ENCODE measurements at places on chromosomes 4 and X. TPM values are rescaled to one million over a fixed set of nuclear protein-coding genes. Genes with fewer than 3 reads are reported as not detected.

SAGE1 gene
- total RNA-seq, result not detected

TMEM154 gene
- 28.5 TPM for total RNA-seq

SPOCK3 gene
- total RNA-seq, result not detected

PLXNB3 gene
- total RNA-seq, result 0.47 TPM

HPGD gene
- 8.1 TPM for total RNA-seq

RGN gene
- not detected for total RNA-seq

GRCh38 chr4:14249226-14249625 is 621.7 kb upstream of the BOD1L1 start:
- DNase-seq, result no peak

- no peak for DNase-seq
Measured at GRCh38 chr4:132660181-132660580, 488.9 kb upstream of the PCDH10 start.

- peak; percentile 31 for DNase-seq
Measured at GRCh38 chrX:1673337-1673736, 58.5 kb downstream of the ASMT start.

GRCh38 chr4:149785696-149786431 is 29.8 kb downstream of the IQCM start:
- no peak for DNase-seq

DNA sequence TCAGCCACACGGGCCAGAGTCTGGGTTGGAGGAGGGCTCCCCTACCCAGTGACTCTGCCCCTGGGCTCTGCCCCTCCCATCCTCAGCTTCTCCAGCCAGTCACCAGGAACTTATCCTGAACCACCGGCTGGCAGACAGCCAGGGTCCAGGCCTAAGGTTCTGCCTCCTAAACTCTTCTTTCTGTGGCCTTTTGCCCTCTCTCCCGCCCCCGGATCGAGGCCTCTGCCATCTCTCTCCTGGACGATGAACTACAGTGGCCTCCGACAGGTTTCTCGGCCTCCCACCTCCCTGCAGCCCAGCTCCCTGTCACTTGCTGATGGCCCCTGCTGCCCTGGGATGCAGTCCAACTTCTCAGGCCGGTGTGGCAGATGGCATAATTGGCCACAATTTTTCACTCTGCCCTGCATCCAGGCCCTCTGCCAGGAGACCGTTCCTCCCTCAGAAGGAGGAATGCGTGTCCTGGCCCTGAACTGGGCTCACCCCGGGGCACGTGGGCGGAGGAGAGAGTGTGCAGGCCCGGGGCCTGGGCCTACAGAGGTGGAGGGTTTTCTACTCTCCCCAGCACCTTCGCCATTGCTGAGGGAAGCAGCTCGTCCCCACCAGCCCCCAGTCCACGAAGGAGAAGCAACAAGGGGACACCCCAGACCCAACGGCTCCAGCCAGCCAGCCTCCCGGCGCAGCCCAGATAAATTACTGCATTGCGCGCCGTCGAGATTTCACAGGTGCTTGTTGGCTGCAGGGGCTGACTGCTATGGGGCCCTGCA is 81.9 kb upstream of the LRPAP1 start:
- DNase-seq, result no peak

DNA sequence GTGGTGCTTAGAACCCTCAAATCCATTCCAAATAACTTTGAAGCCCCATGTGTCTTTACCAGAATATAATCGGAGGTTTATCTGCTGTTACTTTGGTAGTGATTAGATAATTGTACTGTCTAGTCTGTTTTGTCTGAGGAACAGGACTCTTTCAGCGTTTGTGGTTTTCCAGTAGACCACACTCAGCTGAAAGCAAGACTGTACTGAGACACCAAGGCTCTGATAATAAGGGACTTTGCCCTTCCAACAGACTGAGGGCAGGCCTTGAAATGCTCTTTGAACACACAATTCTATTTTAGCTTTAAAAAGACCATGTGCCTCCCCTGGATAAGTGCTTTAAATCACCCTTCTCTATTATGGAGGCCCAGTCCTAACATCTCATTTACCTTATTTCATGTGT is 76.1 kb downstream of the KLHL8 start:
- DNase-seq, result no peak

GRCh38 chrX:57929373-57929772 is 19.1 kb upstream of the ZXDA start:
- DNase-seq, result no peak

- DNase-seq, result no peak
Measured at GRCh38 chrX:68999356-68999755, 165.9 kb downstream of the PJA1 start.

- no peak for DNase-seq
Measured at GRCh38 chr4:48766131-48766792, 13.8 kb downstream of the FRYL start.

GRCh38 chr4:125551466-125551865 is 236.7 kb downstream of the FAT4 start:
- DNase-seq, result no peak

DNA sequence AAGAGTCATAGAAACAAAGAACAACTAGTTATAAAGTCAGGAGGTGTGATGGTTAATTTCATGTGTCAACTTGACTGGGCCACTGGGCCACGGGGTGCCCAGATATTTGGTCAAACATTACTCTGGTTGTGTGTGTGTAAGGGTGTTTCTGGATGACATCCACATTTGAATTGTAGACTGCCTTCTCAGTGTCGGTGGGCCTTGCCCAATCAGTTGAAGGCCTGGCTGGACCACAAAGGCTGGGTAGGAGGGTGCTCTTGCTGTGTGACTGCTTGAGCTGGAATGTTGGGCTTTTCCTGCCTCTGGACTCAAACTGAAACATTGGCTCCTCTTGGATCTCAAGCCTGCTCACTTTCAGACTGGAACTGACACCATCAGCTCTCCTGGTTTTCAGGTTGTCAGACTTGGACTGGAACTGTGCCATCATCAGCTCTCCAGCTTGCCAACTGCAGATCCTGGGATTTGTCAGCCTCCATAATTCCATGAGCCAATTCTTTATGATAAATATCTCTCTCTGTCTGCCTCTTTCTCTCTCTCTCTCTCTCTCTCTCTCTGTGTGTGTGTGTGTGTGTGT is 41.4 kb downstream of the CLDN34 start:
- no peak for DNase-seq

- DNase-seq, result no peak
Measured at GRCh38 chr4:123606946-123607542, 210.4 kb downstream of the SPRY1 start.

DNA sequence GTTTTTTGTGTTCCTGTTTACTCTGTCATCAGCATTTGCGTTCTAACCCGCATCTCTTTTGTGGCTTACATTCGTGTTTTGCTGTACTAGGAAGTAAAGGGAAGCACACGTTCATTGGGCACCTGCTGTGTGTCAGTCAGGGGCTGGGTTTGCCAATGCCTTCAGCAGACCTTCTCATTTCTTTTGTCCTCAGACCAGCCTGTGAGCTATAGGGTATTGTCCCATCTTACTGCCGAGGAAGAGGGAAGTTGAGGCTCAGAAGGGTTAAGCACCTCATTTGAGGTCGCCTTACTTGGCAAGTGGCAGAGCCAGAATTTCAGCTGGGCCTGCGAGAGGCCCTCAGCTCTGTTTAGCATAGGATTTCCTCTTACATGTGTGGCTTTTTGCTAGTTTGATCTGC is 8.7 kb downstream of the TBC1D14 start:
- no peak for DNase-seq

DNA sequence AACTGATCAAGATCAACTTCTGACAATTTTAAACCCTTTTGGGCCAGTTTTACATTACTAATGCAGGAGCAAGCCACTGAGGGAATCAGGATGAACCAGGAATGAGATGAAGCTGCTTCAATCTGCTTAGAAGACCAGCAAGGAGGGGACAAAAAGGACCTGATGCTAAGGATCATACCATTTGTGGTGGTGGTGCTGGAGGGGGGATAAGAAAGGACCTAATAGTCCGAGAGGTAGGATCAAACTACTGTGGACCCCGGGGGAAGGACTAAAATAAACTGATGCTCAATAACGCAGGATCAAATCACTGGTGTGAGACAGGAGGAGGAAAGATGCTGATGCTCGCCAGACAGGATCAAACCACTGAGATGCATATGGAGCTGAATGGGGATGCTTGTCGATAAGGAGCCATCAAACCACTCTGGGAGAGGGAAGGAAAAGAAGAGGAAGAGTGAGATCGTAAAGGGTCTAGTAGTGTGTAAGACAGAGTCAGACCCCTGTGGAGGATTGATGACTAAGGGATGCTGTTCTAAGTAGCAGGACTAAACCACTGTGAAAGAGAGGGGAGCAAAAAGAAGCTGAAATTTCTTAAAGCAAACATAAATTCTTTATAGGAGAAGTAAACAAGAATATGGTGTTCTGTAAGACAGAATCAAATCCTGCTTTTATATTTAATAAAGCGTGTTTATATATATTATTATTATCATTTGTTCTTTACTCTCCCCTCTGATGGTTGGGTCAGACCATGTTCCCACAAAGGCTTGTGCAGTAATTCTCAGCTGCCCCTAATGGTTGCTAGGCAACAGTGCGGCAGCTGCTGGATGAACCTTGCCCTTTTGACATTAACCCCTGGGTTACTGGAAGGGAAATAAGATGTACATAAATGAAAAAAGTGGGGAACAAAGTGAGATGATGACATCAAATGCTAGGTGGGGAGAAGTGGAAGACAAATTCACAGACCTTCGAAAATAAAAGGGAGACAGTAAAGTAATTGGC is 432.5 kb upstream of the FGF16 start:
- DNase-seq, result no peak

DNA sequence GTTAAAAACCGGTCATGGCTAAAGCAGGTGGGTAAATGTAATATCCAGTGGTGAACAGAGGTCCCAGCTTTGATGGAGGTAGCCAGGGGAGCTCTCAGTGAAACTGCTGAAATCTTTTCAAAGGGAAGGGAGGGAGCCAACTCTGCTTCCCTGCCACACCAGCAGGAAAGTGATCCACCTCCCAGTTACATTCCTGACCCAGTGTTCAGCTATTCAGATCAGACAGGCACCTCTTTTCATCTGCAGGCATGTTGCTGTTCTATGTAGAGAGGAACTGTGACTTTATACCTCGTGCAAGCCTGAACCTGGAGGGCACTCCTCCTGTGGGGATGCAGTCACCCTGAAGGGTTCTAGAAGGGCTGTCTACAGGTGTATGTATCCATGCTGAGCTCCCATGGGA is 37.6 kb downstream of the DCLK2 start:
- no peak for DNase-seq

- no peak for DNase-seq
Measured at GRCh38 chr4:100728861-100729260, 211.0 kb upstream of the EMCN start.

DNA sequence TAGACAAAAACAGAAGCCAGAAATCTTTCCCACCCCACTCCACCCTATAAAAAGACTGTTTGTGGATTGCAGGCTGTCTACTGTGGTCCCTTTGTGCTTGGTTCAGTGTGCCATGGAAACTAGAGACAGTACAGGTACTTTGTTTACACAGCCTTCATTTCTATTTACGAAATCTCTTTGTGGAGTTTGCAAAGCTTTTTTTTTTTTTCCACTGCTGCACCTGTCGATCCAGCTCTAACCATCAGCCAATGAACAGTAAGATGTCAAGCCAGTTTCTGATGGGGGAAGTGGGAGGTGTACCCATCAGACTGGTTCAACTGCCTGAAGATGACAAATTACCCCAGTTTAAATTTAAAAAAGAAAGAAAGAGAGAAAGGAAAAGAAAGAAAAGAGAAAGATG is 20.2 kb upstream of the LRBA start:
- DNase-seq, result no peak

- DNase-seq, result no peak
Measured at GRCh38 chr4:161937596-161937995, 226.2 kb downstream of the FSTL5 start.

GRCh38 chr4:89067417-89067816 is 10.4 kb upstream of the FAM13A start:
- DNase-seq, result no peak

DNA sequence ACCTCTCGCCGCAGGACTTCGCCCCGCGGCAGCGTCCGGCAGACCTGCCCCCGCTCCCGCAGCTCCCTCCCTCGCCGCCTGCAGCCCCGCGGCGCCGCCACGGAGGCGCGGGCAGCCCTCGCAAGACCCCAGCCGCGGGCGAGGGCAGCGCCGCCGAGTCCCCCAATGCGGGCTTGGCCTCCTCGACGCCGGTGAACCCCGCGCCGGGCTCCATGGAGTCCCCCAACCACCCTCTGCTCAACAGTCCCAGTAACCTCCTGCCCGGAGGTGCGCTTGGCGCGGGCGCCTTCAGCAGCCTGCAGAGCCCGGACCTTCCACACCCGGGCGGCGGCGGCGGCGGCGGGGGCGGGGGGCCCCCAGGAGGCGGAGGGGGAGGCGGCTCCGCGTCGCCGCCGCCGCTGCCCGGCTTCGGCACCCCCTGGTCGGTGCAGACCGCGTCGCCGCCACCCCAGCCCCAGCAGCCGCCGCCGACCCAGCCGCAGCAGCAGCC is 1.2 kb downstream of the CPEB2 start:
- peak; percentile 34 for DNase-seq

- DNase-seq, result no peak
Measured at GRCh38 chr4:71162386-71162785, 168.9 kb downstream of the DCK start.

DNA sequence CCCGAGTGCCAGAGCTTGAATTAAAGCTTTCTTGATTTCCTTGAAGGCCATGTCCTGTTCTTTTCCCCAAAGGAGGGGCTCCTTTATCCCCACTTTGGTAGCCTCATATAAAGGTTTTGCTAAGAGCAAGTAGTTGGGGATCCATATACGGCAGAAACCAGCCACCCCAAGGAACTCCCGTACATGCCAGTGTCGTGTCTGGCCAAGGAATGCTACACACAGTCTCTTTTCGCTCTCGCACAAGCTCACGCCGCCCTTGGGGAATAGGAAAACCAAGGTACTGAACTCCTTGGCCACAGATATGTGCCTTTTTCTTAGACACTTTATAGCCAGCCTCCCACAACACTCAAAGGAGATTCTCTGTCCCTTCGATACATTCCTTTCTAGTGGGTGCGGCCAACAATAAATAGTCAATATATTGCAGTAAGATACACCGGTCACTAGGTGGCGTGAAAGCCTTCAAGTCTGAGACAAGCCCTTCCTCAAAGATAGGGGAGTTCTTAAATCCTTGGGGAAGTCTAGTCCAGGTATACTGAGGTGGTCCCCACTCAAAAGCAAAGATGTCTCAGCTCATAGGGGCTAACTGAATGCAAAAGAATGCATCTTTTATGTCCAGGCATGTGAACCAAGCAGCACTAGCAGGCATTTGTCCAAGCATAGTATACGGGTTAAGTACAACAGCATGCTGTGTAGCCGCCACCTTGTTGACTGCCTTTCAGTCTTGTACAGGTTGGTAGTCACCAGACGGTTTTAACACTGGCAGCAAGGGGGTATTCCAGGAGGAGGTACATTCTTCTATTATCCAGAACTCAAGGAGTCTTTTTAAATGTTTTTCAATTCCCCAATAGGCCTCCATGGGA is 57.8 kb upstream of the XAGE1B start:
- no peak for DNase-seq

- no peak for DNase-seq
Measured at GRCh38 chr4:81756973-81757372, 285.3 kb upstream of the RASGEF1B start.

Data from T-cell (primary cell).